ENCODE measurements at places on chromosomes 12 and 14. TPM values are rescaled to one million over a fixed set of nuclear protein-coding genes. Genes with fewer than 3 reads are reported as not detected.
A peak's percentile ranks its signal among the peaks of the same experiment; 100 is the strongest.

DNA sequence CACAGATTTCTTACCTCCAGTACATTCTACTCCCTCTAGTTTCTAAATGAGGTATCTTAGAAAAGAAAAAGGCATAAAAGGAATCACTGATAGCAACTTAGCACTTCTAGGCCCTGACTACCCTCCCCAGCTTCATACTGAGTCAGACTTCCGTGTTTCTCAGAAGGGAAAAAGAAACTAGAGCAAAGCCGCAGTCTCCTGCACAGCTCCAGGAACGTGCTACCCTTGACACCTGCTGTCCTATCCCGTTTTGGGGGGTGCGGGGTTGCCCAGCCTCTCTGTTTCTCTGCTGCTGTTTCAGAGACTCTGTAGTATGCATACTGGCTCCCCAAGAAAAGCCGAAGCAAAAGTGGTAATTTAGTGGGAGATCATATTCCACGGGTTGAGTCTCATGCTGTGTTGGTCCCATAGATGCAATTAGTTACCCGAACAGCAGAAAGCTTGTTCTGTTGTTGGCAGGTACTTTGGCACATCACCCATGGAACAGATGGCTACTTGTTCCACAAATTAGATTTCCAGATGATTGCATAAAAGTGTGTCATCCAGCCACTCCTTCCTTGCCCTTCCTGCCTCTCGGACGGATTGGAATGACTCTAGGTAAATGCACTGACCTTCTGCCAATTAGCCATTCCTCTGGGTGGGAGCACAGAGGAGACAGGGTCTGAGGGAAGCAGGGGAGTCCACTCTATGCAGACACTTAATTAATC, 438.1 kb downstream of the FUT8 start:
- peak; percentile 96 for DNase-seq

DNA sequence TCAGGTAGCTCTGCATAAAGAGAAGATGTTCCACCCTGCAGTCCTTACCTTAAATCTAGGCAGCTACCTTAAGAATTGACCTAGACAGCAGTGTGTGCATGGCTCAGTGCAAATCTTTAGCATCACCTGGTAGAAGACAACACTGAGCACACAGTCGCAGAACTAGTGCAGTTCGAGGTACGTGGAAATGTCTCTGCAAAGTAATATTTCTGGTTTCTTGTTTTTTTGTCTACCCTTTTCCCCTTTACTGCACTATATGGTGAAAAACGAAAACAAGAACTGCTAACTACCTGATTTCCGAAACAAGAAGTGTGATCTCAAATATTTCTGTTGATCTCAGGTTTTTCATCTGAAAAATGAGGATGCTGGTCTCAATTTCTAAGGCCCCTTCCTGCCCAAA, 82.5 kb downstream of the ETV6 start:
- DNase-seq: no peak

- DNase-seq: no peak
Measured at GRCh38 chr14:22614240-22614799, 16.2 kb downstream of the ABHD4 start.

DNA sequence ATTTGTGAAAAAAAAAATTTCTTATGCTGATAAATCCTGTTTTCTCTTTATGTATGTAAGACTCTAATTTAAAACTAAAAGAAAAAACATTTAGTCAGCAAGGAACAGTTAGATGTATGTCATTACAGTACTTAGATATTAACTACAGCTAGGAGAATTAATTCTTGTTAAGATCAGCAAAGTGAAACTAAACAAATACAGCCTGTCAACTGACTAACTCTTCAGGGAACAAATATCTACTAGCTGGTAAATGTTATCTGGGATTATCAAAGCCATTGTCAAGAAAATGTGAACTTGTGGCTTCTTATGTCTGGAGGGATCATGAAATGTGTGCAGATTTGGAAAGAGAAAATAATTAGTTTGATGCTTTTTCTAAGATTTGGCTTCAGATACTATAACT, 27.5 kb downstream of the MGAT4C start:
- DNase-seq: no peak

DNA sequence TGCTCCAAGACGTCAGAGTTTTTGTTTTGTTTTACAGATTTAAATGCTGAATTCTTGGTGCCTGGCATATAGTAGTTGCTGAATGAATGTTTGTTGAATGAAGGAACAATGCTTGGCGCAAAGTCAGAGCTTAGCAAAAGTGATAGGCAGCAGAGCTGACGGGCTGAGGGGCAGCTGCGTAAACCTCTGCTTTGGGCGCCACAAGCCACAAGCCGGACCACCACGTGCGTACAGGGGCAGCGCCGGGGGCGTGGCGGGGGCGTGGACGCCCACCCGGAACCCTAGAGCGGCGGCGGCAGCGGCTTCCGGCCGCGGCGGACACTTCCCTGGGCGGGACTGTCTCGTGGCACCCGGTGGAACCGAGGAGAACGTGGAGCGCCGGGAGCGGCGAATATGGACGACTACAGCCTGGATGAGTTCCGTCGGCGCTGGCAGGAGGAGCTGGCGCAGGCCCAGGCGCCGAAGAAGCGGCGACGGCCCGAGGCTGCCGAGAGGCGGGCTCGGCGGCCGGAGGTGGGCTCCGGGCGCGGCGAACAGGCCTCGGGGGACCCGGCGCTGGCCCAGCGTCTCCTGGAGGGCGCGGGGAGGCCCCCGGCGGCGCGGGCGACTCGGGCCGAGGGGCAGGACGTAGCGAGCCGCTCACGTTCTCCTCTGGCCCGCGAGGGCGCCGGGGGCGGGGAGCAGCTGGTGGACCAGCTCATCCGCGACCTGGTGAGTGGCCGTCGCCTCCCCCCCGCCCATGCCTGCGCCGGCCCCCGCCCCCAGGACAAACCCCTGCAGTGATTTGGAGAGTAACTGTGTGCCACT, at the start of gene FBXW8:
FBXW8 (plus strand) TSS at position 306 of the 807 bp plus-strand sequence; CDS start at position 394, 88 bp downstream.
- DNase-seq: peak; percentile 50

Gene CALCOCO1
- 112 TPM for polyA plus RNA-seq

Gene GPD1
- polyA plus RNA-seq: 0.06 TPM

Gene RFLNA
- not detected for polyA plus RNA-seq

DNA sequence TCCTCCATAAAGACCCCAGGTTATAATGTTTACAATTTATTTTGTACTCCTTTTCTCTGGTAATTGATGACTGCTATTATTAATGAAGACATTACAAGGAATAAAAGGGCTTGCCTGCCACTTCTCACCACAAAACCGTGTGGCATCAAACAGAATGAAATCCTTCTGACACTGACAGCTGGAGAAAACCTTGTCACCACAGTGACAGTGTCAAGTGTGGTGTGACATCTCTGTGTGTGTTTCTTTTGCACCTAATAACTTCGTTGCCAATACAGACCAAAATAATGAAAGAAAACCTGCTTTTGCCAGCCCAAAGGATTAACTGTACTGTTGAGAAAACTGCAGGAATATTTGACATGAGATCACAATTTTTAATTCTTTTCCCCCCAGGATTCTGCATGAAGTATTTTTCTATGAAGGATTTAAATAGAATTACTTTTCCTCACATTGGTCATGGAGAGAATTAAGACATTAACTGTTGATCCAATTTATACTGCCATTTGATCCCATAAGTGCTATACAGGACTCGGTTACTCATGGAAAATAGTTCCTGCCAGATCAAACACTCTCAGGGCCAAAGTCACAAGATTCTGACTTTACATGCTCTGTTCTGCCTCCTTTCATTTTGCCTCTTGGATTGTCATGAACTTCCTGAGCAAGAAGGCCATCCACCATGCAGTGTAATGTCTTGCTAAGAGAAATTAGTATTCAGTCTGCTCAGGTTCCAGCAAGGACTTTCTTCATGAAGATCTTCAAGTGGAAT, 60.4 kb upstream of the IFNG-AS1 start:
- no peak for DNase-seq

DNA sequence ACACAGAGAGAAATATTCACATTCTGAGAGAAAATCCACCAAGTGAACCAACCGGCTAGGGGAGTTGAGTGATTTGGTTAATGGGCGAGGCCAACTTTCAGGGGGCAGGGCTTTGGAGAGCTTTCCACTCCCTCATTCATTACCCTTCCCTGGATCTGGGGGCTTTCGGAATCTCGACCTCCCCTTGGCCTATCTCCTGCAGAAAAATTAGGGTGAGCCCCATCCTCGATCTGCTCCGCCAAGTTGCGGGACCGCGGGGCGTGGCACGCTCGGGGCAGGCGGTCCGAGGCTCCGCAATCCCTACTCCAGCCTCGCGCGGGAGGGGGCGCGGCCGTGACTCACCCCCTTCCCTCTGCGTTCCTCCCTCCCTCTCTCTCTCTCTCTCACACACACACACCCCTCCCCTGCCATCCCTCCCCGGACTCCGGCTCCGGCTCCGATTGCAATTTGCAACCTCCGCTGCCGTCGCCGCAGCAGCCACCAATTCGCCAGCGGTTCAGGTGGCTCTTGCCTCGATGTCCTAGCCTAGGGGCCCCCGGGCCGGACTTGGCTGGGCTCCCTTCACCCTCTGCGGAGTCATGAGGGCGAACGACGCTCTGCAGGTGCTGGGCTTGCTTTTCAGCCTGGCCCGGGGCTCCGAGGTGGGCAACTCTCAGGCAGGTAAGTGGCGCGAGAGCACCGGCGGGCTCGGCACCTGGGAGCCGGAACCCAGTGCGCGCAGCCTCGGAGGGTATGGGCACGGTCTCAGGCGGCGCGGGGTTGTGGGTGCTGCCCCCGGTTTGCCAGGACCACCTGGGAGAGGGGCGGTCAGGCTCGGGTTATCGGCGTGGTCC, at the start of gene ERBB3:
ERBB3 (plus strand) TSS at position 443 of the 833 bp plus-strand sequence; CDS start at position 579, 136 bp downstream.
- DNase-seq: peak; percentile 66
